ENCODE measurements at places on chromosomes 3 and 15. TPM values are rescaled to one million over a fixed set of nuclear protein-coding genes. Genes with fewer than 3 reads are reported as not detected.

DNA sequence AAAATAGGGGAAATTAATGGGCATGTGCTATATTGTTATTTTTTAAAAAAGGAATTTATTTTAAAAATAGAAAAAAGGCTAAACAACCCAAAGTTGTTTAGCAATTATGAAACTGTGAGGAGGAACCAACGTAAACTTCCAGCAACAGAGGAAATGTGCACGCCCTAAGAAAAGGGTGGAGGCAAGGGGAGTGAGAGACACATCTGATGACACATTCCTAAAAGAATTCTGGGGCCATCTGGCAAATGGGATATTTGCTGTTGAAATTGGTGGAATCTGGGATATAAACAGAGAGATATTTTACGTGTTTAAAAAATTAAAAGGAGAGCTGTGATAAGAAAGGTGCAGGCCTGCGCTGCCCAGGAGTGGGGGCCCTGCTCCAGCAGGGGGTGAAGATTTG is 50.8 kb upstream of the MUC13 start:
- H3K36me3 ChIP-seq: peaks cover 4% of the 10 kb centered on the region
- H3K27ac ChIP-seq: no peak overlapping the region

- H3K36me3 ChIP-seq: no peaks in the 10 kb centered on the region
- H3K4me3 ChIP-seq: no peak overlapping the region
- H3K4me1 ChIP-seq: peaks cover 3% of the 10 kb centered on the region
Observed at GRCh38 chr3:193837347-193837827, 244.4 kb downstream of the OPA1 start.

- no peaks in the 10 kb centered on the region for H3K36me3 ChIP-seq
- DNase-seq: peak; percentile 12
- H3K27me3 ChIP-seq: no peaks in the 10 kb centered on the region
- peak overlapping the region; percentile 51 for H3K27ac ChIP-seq
- peaks cover 8% of the 10 kb centered on the region for H3K4me1 ChIP-seq
Observed at GRCh38 chr3:16849229-16849628, 35.5 kb upstream of the PLCL2 start.

DNA sequence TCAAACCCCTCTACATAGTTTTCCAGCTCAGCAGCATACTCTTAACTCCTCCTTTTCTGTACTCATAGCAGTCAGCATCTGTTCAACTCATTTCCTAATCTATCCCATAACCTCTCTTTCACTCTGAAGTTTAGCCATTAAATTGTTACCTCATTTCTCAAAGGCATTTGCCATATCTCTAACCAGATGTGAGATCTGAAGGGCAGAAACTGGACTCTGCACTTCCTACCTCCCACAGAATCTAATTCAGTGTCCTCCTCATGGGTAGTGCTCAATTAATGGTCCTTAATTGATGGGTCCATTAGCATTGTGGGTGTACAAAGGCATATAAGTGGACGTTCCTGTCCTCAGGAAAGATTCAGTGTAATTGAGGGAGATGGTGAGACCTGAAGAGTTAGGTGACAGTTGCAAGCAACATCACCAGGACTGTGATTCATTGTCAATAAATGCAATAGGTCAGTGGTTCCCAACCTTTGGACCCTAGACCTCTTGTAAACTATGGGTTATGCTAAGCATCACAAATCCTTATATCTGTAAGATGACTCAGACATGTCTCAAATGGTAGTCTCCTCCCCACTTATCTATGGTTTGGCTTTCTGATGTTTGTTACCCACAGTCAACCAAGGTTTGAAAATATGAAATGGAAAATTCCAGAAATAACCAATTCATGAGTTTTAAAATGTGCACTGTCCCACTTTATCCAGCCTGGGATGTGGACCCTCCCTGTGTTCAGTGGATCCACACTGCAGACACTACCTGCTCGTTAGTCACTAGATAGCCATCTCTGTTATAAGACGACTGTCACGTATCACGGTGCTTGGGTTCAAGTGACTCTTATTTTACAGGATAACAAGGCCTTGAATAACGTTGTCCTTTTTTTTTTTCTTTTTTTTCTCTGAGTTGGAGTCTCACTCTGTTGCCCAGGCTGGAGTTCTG is 25.0 kb upstream of the UACA start:
- no peaks in the 10 kb centered on the region for H3K36me3 ChIP-seq
- no peak for DNase-seq
- no peak overlapping the region for H3K27ac ChIP-seq
- H3K4me3 ChIP-seq: no peak overlapping the region

Gene TRANK1
- total RNA-seq: 11.3 TPM

DNA sequence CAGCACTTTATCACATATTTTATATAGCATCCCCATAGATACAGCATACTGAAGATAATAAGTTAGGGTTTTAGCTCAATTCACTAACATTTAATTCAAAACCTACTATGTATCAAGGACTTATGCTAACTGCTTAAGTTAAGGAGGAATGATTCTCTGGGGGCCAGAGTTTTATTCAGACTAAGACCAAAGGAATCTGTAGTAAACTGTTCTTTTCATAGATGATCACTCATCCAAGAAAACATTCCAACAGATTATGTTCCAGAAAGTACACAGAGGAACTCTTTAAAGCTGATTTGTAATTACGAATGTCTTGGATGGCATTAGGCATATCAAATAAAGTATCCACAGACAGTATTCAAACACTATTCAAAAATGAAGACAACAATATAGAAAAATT is 226.4 kb downstream of the SCAPER start:
- peaks cover 10% of the 10 kb centered on the region for H3K36me3 ChIP-seq
- DNase-seq: no peak
- H3K4me3 ChIP-seq: no peak overlapping the region
- H3K27me3 ChIP-seq: no peaks in the 10 kb centered on the region
- no peaks in the 10 kb centered on the region for H3K4me1 ChIP-seq

- H3K4me1 ChIP-seq: peaks cover 15% of the 10 kb centered on the region
- H3K36me3 ChIP-seq: no peaks in the 10 kb centered on the region
- H3K27me3 ChIP-seq: no peaks in the 10 kb centered on the region
- H3K4me3 ChIP-seq: no peak overlapping the region
Observed at GRCh38 chr3:178381971-178382448, 154.2 kb upstream of the KCNMB2 start.

DNA sequence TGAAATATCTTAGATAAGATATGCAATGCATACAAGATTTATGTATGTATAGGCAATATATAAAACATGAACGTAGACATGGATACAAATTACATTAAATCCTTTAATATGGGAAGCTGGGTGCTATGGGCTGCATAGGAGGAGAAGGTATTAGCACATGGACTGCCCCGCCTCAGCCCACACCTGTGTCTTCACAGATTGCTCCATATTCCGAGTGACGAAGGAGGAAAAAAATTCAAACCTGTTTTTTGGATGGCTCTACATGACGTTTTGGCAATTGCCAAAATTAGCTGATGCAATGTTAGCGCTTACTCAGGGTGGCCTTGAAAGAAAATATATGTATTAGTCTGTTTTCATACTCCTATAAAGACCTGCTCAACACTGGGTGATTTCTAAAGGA is 223.4 kb upstream of the SLCO3A1 start:
- no peak overlapping the region for H3K4me3 ChIP-seq
- no peak for DNase-seq
- peaks cover 14% of the 10 kb centered on the region for H3K4me1 ChIP-seq
- no peaks in the 10 kb centered on the region for H3K36me3 ChIP-seq
- H3K27me3 ChIP-seq: no peaks in the 10 kb centered on the region

DNA sequence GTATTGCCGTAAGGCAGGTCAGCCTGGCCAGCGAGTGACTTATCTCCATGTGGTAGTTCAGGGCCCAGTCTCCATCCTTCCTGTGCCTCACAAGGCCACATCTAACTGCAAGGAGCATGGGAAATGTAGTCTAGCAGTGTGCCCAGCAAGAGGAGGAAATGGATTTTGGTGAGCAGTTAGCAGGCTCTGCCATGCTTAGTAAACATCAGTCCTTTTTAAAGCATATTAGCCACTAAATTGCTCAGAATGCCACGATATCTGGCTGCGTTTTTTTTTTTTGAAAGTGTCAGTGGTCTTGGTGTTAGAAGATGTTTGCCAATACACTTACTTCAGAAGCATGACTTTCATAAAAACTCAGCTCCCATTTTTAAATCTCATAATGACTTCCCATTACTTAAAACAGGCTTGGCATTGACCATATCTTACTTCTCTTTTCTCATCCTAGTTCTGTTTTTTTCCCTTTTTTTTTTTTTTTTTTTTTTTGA is 470.2 kb upstream of the TPRG1 start:
- peaks cover 4% of the 10 kb centered on the region for H3K4me1 ChIP-seq
- no peaks in the 10 kb centered on the region for H3K36me3 ChIP-seq
- H3K4me3 ChIP-seq: no peak overlapping the region
- H3K27me3 ChIP-seq: no peaks in the 10 kb centered on the region
- H3K27ac ChIP-seq: no peak overlapping the region

DNA sequence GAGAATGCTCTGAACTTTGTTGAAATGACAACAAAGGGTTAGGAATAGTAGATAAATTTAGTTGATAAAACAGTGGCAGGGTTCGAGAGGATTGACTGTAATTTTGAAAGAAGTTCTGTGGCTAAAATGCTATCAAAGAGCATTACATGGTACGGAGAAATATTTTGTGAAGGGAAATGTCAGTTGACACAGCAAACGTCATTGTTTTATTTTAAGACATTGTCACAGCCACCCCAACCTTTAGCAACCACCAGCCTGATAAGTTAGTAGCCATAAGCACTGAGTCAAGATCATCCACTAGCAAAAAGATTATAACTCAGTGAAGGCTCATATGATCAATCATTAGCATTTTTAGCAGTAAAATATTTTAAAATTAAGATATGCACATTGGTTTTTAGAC is 8.7 kb upstream of the ST3GAL6 start:
- no peaks in the 10 kb centered on the region for H3K36me3 ChIP-seq
- no peak overlapping the region for H3K27ac ChIP-seq
- H3K27me3 ChIP-seq: no peaks in the 10 kb centered on the region
- peaks cover 28% of the 10 kb centered on the region for H3K4me1 ChIP-seq

DNA sequence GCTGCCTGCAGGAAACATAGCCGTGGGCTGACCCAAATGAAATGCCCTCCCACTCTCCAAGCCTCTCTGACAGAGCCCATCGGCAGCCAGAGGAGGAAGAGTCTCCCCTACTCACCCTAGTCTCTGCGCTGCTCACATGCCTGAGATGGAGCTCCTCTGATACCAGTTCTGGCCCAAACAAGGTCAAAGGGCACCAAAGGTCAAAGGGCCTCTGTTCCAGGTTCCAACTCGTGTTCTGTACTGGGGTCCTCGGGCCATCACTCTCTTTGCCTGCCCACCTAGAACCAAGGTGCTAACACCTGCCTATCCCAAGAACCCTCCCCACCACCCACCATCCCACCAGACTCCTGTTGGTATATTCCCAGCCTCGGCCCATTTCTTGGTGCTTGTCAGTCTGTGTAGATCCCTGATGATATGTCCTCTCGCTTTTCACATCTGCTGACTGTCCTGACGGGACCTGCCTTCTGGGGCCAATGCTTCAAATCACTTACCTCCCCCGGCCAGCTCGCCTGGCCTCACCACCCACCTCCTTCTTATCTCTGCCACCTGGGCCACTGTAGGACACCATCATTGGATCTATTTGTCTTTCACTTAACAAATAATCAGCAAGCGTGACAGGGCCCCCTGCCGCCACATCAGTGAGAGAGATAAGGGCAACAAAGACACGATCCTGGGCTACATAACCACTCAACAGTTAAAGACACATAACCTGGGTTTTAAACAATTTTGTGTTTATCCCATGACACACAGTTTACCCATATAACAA is 90.4 kb downstream of the SRGAP3 start:
- no peak for DNase-seq
- peaks cover 47% of the 10 kb centered on the region for H3K4me1 ChIP-seq
- peaks cover 7% of the 10 kb centered on the region for H3K36me3 ChIP-seq
- peak overlapping the region; percentile 47 for H3K27ac ChIP-seq
- H3K27me3 ChIP-seq: no peaks in the 10 kb centered on the region

GRCh38 chr15:60520013-60520824 is 41.3 kb upstream of the ICE2 start:
- H3K36me3 ChIP-seq: no peaks in the 10 kb centered on the region
- peaks cover 5% of the 10 kb centered on the region for H3K4me1 ChIP-seq
- no peak overlapping the region for H3K4me3 ChIP-seq

DNA sequence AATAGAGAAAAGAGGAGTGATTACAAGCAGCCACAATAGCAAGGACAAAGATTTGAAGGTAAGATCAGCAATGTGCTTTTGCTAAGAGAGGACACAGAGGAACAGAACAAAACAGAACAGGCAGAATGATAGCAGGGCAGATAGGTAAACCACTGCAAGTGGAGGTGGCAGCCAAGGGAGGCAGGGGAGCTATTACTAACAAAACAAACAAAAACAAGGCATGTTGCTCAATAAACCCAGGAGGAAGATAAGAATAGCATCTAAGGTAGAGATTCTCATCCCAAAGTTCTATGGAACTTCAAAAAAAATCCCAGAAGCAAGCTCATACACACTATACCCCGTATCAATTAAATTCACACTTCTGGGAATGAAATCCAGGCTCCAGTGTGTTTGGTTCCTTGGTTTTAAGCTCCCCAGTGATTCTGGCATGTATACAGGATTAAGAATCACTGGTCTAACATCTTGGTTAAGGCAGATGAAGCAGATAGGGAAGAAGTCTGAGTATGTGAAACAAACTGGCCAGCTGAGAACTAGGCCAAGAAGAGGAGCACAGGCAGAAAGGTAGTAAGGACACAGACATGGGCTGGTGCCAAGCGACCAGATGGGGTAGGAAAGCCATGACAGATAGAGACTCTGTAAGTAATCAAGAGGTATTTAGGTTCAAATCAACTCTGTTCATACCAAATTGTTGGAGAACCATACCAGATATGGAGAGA is 189.2 kb downstream of the DTWD1 start:
- no peak overlapping the region for H3K4me3 ChIP-seq
- H3K36me3 ChIP-seq: no peaks in the 10 kb centered on the region
- no peaks in the 10 kb centered on the region for H3K27me3 ChIP-seq
- no peaks in the 10 kb centered on the region for H3K4me1 ChIP-seq

DNA sequence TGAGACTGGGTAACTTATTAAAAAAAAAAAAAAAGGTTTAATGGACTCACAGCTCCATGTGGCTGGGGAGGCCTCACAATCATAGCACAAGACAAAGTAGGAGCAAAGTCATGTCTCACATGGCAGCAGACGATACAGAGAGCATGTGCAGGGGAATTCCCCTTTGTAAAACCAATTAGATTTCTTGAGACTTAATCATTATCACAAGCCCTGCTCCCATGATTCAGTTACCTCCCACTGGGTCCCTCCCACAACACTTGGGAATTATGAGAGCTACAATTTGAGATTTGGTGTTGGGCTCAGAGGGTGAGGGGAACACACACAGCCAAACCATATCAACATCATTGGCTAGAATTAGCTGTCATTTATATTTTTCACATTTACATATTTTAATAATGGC is 221.0 kb downstream of the RSRC1 start:
- peaks cover 2% of the 10 kb centered on the region for H3K36me3 ChIP-seq
- H3K27me3 ChIP-seq: no peaks in the 10 kb centered on the region
- H3K27ac ChIP-seq: no peak overlapping the region
- H3K4me1 ChIP-seq: peaks cover 13% of the 10 kb centered on the region
- DNase-seq: no peak
- no peak overlapping the region for H3K4me3 ChIP-seq

Gene DISP2
- 2.0 TPM for total RNA-seq

- DNase-seq: no peak
- no peak overlapping the region for H3K27ac ChIP-seq
- H3K4me1 ChIP-seq: peaks cover 6% of the 10 kb centered on the region
- no peak overlapping the region for H3K4me3 ChIP-seq
- H3K36me3 ChIP-seq: no peaks in the 10 kb centered on the region
Observed at GRCh38 chr3:56826831-56827722, 25.3 kb upstream of the ARHGEF3 start.

GRCh38 chr3:41863024-41863423 is 98.9 kb downstream of the ULK4 start:
- no peak for DNase-seq
- H3K27ac ChIP-seq: no peak overlapping the region
- H3K4me1 ChIP-seq: no peaks in the 10 kb centered on the region
- H3K4me3 ChIP-seq: no peak overlapping the region
- H3K36me3 ChIP-seq: peaks cover 25% of the 10 kb centered on the region
